Kidney (tissue), 22 donors: ENCODE measurements at places on chromosomes 7 and 10. TPM values are rescaled to one million over a fixed set of nuclear protein-coding genes. Genes with fewer than 3 reads are reported as not detected.

- H3K27ac ChIP-seq, result no peak overlapping the region
- DNase-seq, result no peak
- H3K4me3 ChIP-seq, result no peak overlapping the region
- H3K4me1 ChIP-seq, result no peaks in the 10 kb centered on the region
- H3K36me3 ChIP-seq, result peaks cover 5% of the 10 kb centered on the region
Measured at GRCh38 chr10:69364232-69364940, 52.3 kb downstream of the TACR2 start.

FAM25A gene
- polyA plus RNA-seq, result not detected

GRCh38 chr10:63574011-63574410 lies 52.8 kb downstream of the REEP3 start:
- H3K36me3 ChIP-seq, result no peaks in the 10 kb centered on the region
- no peak overlapping the region for H3K4me3 ChIP-seq
- no peak for DNase-seq
- no peak overlapping the region for H3K27ac ChIP-seq
- no peaks in the 10 kb centered on the region for H3K4me1 ChIP-seq
- H3K27me3 ChIP-seq, result no peaks in the 10 kb centered on the region

GRCh38 chr10:9075420-9075819 lies 1020.9 kb downstream of the GATA3 start:
- H3K4me3 ChIP-seq, result no peak overlapping the region
- H3K36me3 ChIP-seq, result no peaks in the 10 kb centered on the region
- H3K4me1 ChIP-seq, result no peaks in the 10 kb centered on the region
- peak; percentile 35 for DNase-seq

NANOS1 gene
- 4.5 TPM for polyA plus RNA-seq

PNLIPRP1 gene
- polyA plus RNA-seq, result not detected

ZNF736 gene
- 3.9 TPM for polyA plus RNA-seq

DNA sequence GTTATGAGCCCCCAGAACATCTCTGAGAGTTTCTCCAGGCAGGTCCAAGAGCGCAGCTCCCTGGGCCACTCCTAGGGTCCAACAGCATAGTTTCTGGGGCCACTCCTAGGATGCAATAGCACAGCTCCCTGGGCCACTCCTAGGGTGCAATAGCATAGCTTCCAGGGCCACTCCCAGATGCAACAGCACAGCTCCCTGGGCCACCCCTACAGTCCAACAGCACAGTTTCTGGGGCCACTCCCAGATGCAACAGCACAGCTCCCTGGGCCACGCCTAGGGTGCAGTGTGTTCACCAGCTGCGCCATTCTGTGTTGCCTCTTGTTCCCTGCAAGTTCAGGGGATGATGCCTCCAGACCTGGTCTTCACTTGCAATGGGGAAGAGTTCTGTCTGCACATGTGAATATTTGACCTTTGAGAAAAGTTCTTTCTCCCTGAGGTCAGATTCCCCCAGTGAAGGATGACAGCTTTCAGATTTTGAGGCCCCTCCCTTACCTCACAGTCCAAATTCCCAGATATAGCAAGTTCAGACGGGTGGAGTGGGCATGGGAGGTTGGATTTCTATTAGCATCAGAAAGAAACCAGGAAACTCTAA lies 43.0 kb upstream of the LEP start:
- H3K36me3 ChIP-seq, result no peaks in the 10 kb centered on the region
- no peak for DNase-seq
- peaks cover 8% of the 10 kb centered on the region for H3K27me3 ChIP-seq

DNA sequence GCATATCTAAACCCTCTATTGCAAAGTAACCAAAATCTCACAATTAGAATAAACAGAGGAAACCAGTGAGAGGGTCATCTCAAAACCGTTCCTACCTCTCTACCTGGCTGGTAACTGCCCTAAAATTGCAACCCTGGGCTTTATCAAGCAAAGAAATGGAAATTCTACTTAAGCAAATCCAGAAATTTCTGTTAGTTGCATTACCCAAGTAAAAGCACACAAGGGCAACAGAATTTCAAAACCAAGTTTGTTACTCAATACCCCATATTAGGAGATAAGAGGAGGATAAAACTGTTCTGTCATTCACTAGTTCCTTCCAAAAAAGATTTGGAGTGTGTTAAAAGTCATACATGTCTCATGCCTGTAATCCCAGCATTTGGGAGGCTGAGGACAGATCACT lies 195.3 kb downstream of the FAM107B start:
- H3K27me3 ChIP-seq, result no peaks in the 10 kb centered on the region
- no peak for DNase-seq
- H3K36me3 ChIP-seq, result no peaks in the 10 kb centered on the region
- no peak overlapping the region for H3K4me3 ChIP-seq
- no peak overlapping the region for H3K27ac ChIP-seq

- no peak for DNase-seq
- H3K4me3 ChIP-seq, result no peak overlapping the region
- H3K36me3 ChIP-seq, result peaks cover 8% of the 10 kb centered on the region
- H3K4me1 ChIP-seq, result no peaks in the 10 kb centered on the region
Measured at GRCh38 chr10:32901815-32902214, 56.2 kb downstream of the ITGB1 start.

DNA sequence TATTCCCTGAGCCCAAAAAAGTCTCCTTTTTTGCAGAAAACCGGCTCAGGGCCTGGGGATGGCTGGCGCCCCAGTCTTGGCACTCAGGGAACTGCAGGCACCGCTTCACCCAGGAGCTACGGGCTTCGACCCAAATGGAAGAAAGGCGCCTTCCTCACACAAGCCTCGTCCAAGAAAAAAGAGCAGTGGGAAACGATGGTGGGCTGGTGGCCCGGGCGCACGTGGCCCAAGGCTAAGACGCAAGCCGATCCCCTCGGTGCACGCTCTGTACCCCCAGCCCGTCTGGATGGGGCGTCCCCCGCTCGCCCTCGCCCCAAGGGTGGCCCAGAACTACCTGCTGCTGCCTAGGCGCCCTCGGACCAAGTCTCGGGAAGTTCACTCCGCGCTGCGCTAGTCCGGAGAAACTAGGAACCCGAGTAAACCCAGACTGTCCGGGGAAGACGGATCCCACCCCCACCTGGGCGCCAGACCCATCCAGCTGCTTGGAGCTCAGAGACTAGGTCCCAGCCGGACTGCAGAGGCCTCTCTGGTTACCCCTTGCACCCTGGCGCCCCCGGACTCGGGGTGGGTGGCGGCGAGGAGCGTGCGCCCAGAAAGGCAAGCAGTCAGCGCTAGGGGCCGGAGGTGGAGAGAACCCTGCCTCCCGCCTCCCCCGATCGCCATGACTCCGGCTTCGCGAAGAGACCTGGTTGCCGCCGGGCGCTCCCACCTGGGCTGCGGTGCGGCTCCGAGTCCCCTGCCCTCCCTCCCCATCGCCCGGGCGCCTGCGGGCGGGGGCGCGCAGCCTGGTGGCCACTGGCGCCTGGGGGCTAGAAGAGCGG lies 76.4 kb downstream of the CALN1 start:
- DNase-seq, result no peak
- no peak overlapping the region for H3K27ac ChIP-seq
- H3K4me3 ChIP-seq, result no peak overlapping the region
- peaks cover 9% of the 10 kb centered on the region for H3K27me3 ChIP-seq
- no peaks in the 10 kb centered on the region for H3K4me1 ChIP-seq
- no peaks in the 10 kb centered on the region for H3K36me3 ChIP-seq

- H3K4me1 ChIP-seq, result no peaks in the 10 kb centered on the region
- H3K36me3 ChIP-seq, result no peaks in the 10 kb centered on the region
- H3K27me3 ChIP-seq, result no peaks in the 10 kb centered on the region
Measured at GRCh38 chr10:111222961-111223360, 146.1 kb downstream of the ADRA2A start.

- no peaks in the 10 kb centered on the region for H3K4me1 ChIP-seq
- H3K27me3 ChIP-seq, result no peaks in the 10 kb centered on the region
- no peak for DNase-seq
- H3K36me3 ChIP-seq, result no peaks in the 10 kb centered on the region
Measured at GRCh38 chr7:80830584-80831285, 88.1 kb downstream of the SEMA3C start.

DNA sequence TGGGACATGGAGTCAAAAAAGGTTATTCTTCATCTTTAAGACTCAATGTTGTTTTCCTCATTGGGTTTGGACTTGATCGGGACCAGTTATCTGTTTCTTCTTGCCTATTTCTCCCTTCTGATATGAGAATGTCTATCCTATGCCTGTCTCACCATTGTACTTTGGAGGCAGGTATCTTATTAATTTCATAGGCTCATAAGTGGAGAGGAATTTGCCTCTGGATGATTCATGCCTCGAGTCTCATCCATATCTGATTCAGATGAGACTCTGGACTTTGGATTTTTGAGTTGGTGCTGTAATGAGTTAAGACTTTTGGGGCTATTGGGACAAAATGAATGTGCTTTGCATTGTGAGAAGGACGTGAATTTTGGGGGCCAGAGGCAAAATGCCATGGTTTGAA lies 36.2 kb upstream of the CCDC7 start:
- no peak for DNase-seq
- H3K4me3 ChIP-seq, result no peak overlapping the region
- H3K36me3 ChIP-seq, result no peaks in the 10 kb centered on the region
- no peak overlapping the region for H3K27ac ChIP-seq
- no peaks in the 10 kb centered on the region for H3K4me1 ChIP-seq

PALD1 gene
- polyA plus RNA-seq, result 3.0 TPM

HOXA7 gene
- polyA plus RNA-seq, result 23.8 TPM

UPF2 gene
- 8.4 TPM for polyA plus RNA-seq

- H3K27ac ChIP-seq, result no peak overlapping the region
- no peaks in the 10 kb centered on the region for H3K27me3 ChIP-seq
- H3K36me3 ChIP-seq, result no peaks in the 10 kb centered on the region
- H3K4me3 ChIP-seq, result no peak overlapping the region
Measured at GRCh38 chr7:15755061-15755460, 68.6 kb upstream of the MEOX2 start.

MAT1A gene
- 2.9 TPM for polyA plus RNA-seq
